ENCODE measurements at places on chromosomes 3 and 15.

- no peak for DNase-seq
Observed at GRCh38 chr3:183526838-183527427, 28.6 kb downstream of the KLHL6 start.

DNA sequence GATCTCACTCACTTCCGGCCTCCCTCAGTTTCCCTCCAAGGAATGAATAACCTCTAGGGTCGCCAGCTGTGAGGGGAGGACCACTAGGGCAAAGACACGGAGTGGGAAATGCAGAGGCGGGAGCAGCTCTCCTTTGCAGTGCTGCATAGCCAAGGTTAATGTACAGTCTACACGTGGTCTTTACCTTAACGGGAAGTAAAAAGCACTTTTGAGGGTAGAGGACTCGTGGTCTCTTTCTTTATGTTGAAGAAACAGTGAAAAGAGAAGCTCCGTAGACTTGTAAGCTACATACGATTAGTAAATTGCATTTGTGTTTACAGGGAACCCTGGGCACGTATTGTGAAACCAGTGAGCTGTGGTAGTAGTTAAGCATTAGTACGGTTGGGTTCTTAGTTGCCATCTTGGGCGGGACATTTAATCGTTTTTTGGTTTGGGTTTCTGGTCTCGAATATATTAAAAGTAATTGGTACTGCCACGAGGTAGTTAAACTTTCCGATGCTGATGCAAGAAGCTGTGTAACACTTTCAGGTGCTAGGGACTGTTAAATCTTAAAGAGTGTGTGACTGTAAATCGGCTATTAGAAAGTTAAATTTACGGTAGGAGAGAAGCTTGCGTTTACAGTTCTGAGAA lies 828 bp downstream of the U2SURP start:
- DNase-seq: no peak

DNA sequence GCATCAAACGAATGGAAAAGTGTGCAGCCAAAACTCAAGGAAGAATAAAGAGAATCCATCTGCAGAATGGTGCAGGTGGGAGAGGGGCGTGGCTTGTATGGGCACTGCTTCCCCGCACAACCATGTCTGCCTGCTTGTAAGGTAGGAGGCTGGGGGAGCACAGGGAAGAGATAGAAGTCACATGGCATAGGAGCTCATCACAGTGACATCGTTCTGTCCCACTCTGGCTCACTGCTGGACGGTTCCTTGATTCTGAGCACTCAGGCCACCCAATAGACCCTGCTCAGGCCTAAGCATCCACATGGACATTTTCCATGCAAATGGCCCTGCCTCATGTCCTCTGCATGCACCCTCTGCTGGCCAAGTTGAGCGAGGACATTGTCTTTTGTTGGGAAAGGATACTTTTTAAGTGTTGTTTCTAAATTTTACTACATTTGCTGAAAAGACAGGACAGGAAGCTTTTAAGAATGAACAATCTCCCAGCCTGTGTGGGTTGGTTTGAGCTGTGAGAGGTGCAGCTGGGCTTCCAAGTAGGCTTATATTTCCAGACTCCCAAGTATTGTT lies 3.1 kb downstream of the MYLK start:
- DNase-seq: no peak

GRCh38 chr3:81490541-81491288 lies 270.7 kb downstream of the GBE1 start:
- DNase-seq: peak; percentile 73

GRCh38 chr3:157442729-157443128 lies 6.1 kb downstream of the PTX3 start:
- no peak for DNase-seq

DNA sequence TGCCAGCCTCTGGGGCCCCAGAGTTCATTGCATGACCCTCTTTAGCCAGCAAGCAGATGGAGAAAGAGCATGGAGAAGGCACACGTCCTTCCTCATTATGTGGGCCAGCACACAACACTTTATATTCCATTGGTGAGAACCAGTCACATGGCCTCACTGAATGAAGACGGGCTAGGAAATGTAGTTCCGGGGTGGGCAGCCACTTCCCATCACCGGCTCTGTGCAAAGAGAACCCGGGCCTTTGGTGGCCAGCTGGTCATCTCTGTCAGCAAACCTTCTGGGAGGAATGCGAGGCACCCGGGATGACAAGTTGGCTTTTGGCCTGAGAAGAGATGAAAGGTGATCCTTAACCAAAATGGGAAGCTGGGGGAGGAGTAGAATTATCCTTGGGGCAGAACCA lies 90.2 kb upstream of the VGLL4 start:
- no peak for DNase-seq

DNA sequence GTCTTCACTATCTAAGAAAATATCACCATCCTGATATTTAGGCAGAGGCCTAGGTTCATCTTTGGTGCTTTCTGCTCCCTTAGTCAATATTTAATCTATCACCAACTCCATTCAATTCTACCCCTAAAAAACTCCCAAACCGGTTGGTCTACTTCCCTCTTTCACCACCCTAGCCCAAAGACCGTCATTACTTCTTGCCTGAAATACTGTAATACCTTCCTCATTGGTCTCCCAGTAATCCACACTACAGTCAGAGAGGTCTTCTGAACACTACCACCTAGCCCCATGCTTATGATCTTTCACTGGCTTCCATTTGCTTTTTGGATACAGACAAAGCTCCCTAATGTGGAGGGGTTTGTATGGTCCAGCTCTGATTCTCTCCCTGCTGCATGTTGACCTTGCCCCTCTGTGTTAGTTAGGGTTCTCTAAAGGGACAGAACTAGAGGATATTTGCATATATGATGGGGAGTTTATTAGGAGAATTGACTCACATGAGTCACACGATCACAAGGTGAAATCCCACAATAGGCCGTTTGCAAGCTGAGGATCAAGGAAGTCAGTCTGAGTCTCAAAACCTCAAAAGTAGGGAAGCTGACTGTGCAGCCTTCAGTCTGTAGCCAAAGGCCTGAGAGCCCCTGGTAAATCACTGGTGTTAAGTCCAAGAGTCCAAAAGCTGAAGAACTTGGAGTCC lies 36.4 kb upstream of the ATP2C1 start:
- no peak for DNase-seq

GRCh38 chr3:11613851-11614487 lies 29.7 kb downstream of the VGLL4 start:
- no peak for DNase-seq

GRCh38 chr15:84633311-84634227 lies 20.5 kb downstream of the WDR73 start:
- peak; percentile 38 for DNase-seq

- no peak for DNase-seq
Observed at GRCh38 chr15:83210619-83211018, 3.0 kb upstream of the HDGFL3 start.

- no peak for DNase-seq
Observed at GRCh38 chr15:62278534-62278933, 113.4 kb upstream of the C2CD4B start.

DNA sequence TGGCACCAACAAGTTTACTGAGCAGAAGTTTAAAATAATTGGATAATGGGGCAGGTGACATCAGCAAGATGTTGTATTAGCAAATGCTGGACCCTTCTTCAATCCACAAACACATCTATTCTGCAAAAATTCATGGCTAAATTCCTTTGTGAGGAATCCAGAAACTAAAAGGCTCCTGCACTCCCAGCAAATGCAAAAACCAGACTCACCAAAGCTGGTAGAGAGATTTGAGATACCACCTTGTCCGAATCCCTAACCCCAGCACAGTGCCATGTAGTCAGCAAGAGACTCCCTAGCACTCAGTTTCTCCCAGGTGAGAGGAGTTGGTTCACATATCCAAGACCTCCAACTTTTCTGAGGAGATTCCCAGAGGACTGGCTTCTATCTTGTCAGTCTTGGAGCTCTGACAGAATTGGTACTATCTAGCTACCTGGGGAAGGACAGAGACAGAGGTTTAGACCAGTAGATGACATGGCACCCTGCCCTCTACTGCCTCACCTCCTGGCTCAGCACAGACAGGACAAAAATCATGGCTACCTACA lies 21.8 kb downstream of the GREM1 start:
- no peak for DNase-seq

DNA sequence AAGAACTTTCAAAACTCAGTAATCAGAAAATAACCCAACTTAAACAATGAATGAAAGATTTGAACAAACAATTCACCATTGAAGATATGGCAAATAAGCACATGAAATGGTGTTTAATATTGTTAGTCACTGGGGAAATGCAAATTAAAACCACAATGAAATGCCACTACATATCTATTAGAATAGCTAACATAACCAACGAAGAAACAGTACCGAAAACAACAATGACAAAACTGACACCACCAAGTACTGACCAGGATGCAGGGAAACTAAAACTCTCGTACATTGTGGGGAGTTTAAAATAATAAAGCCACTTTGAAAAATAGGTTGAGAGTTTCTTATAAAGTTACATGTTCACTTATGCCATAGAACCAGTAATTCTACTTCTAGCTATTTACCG lies 69.1 kb downstream of the KBTBD8 start:
- no peak for DNase-seq

DNA sequence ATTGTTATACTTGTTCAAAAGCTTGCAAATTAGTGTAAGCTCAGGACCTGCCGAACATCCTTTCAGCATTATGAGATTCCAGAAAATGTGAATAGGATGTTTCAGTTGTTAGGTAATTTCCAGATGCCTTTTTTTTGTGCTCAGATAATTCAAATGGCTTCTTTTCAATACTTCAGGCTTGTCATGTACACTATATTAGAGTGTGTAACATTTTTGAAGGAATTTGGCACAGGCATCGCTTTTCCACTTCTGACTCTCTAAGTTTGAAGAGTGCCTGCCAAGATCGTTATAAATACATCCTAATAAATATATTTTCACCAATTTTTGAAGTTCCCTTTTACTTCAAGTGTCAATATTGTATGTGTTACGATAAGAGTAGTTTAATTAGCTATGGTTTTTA lies 35.2 kb downstream of the CADM2 start:
- DNase-seq: no peak

DNA sequence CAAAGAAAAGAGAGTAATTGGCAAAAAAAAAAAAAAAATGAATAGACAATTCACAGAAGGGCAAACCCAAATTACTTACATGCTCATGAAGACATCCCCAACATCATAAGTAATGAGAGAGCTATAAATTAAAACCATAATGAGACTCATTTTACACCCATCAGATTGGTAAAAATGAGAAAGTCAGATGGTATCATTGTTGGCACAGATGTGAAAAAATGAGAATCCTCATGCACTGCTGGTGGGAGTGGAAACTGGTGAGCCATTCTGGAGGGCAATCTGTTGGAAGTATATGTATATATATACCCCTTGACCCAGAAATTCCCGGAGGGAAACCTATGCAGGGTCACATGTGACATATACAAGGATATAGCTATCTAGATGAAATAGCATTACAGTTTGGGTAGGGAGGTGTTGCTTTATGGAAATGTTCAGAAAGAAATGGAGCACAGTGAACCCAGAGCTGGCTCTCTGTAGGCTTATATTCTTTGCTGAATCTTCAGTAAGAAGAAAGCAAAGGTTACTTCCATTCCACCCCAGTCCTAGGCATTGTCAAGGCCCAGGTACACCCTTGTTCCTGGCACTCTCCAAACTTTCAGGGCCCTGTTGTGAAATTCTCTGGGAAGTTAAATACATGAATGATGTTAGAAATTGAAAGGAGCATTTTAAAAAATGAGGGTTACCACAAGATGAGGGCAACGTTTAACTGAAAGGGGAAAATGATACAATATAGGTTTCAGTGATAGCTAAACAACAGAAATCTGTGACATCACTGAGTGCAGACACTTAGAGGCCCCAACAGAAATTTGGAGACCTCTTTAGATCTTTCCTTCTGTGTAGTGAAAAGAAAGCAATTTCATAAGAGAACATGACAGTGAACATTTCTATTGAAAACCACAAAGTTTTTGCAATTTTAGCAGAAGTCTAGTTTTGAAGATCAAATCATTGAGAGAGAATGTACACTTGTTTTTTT lies 132.7 kb upstream of the TPRG1 start:
- DNase-seq: no peak

GRCh38 chr15:33988384-33988783 lies 20.1 kb downstream of the CHRM5 start:
- no peak for DNase-seq

GRCh38 chr3:63940389-63940757 lies 28.2 kb upstream of the SCAANT1 start:
- DNase-seq: no peak

DNA sequence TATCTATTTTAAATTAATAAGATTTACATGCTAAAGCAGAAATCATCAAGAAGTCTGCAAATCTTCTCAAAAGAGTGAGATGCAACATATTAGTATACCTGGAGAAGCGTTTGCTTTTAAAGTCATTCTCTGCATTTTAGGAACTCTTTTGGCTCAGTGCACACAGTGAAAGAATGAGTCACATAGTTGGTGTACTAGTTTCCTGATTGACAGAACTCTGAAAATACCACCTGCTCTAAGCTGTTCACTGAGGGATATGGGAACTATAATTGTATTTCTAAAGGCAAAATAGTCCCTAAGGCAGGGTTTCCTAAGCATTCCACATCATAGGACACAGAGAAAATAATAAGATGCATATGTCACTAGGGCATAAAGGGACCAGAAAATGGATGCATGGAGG lies 838.5 kb downstream of the DIPK2A start:
- no peak for DNase-seq

DNA sequence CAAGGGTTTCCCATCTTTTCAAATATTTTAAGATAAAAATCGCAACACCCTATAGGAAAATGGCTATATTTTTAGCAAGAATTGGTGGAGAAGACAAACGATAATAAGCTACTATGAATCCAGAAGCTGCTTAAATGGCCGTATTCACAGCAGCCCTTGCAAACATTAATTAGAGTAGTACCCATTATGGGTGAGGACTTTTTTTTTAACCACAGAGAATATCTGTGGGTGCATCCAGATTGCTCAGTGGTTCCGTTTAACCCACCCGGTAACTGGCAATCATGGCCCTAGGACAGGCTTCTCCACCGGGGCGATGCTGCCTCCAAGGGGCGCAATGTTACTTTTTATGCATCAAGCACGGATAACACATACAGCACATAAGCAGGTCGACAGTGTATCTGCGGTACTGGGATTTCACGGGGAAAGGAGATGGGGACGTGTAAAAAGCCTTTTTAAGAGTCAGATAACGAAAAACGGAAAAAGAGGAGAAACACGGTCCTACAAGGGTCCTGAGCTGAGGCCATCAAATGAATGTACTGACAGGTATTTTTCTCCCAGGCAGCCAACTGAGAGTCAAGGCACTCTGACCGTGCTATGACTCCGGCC lies 968 bp upstream of the TMEM266 start:
- DNase-seq: no peak

GRCh38 chr3:104907507-104907906 lies 459.2 kb upstream of the ALCAM start:
- DNase-seq: no peak

GRCh38 chr15:41945731-41946130 lies 26.6 kb downstream of the EHD4 start:
- DNase-seq: no peak

DNA sequence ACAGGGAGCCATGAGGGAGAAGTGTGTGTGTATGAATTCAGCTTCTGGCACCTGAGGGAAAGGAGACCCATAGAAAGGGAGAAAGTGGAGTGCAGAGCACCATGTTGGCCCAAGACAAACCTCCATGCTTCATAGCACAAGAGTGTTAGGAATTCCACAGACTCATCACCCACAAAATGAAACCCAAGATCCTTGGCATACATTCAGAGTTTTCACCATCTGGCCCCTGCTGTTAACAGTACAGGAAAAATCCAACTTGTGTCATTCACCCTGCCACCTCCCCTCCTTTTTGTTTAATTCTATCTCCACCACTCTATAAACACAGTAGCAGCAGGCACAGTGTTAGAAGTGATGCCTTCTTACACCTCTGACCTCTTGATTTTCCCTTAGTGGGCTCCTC lies 60.0 kb upstream of the MNS1 start:
- no peak for DNase-seq

All from NCI-H460 (cell line).